Right ventricle myocardium superior (tissue), 1 donor: ENCODE measurements at places on chromosomes 1 and 21.
A peak's percentile ranks its signal among the peaks of the same experiment; 100 is the strongest.

- no peak for DNase-seq
Measured at GRCh38 chr1:9374748-9375341, 82.2 kb downstream of the SPSB1 start.

GRCh38 chr1:9417695-9418094, 121.6 kb upstream of the SLC25A33 start:
- DNase-seq = no peak

- no peak for DNase-seq
Measured at GRCh38 chr1:4002741-4003140, 102.7 kb upstream of the C1orf174 start.

GRCh38 chr1:58717979-58718378, 18.1 kb upstream of the MYSM1 start:
- no peak for DNase-seq

GRCh38 chr1:36349839-36350238, 26.4 kb upstream of the EVA1B start:
- DNase-seq = peak; percentile 57

GRCh38 chr21:44405948-44406872, 49.1 kb upstream of the LRRC3 start:
- DNase-seq = no peak

DNA sequence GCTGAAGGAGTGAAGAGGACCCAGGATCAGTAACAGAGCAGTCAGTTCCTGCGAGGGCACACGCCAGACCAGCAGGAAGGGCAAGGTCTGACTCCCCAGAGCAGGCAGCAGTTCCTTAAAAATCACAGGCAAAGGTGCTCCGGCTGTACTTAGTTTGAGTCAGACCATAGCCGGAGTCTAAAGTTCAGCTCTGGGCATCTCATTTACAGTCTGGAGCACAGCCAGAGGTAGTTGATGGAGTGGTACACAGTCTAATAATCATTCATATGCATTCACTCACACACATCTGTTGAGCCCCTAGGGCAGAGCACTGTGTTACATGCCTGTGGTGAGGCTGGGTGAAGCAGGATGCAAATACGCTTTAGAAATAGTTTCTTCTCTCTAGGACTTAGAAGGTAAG, 7.3 kb upstream of the AMIGO1 start:
- DNase-seq = no peak

- DNase-seq = no peak
Measured at GRCh38 chr21:36627242-36627641, 71.7 kb upstream of the SIM2 start.

DNA sequence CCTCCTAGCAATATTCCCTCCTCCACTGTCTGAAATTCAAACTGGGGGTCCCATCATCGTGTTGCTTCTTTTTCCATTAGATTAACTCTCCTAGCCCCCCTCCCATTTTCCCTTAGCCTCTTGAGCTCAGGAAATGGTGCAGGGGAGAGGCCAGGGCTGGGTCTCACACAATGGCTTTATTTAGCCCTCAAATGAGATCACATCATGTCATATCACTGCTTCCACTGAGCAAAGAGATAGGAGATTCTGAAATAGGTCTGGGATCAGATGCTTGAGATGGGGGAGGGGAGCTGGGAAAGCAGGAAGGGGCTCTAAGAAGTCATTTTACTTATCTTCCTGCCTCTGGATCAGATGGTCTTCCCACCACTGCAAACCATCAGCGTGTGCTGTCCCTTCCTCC, 17.8 kb upstream of the ARHGEF2 start:
- no peak for DNase-seq

DNA sequence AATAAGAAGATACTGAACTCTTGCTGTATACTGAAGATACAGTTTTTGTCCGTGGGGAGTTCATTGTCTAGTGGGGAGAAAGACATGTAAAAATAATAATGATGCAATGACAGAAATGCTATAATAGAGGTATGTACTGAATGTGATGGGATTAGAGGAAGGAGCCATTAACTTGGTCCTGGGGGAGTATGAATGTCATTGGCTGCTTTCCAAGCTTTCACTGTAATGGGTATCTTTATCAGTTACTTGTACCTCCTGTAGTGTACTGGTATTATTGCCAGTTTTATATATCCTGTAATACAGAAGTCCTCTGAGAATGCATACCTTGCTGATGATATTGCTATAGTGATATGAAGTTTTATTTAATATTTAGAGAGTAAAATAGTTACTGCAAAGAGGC, 7.4 kb downstream of the BTBD8 start:
- DNase-seq = no peak

DNA sequence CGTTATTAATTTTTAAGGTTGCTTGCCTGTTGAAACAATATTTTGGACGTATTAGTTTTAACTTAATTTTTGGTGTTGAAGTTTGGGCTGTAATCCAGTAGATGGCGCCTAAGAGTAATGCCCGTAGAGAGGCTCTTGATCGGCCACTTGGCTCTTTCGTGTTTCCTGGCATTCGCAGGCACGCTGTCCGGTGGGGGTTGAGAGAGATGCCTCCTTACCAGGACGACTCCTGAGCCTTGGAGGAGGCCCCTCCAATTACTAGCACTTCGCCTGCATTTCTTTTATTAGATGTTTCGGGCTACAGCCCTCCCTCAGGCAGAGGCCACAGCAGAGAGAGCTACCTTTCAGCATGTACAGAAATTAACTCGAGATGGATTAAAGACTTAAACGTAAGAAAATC, 12.0 kb downstream of the OR2M4 start:
- no peak for DNase-seq

GRCh38 chr1:118960567-118961136, 27.5 kb downstream of the TBX15 start:
- DNase-seq = peak; percentile 54

GRCh38 chr1:36143424-36143823, 5.9 kb downstream of the TRAPPC3 start:
- DNase-seq = no peak

DNA sequence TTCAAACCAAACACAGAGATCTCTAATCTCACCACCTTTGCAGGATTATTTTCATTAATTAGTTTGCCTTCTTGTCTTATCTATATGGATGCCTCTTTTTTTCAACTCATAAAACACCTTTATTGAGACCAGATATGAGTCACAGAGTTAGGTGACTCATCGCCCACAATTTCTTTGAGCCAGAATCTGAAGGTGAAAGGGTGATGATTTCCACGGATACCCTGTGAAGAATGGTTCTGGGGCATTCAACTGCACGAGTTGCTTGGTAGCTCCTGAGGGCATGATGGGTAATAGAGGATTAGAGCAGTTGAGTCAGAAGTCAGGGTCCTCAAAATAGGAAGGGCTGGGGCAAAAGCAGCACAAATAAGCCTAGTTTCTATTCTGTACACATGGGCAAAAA, 128.2 kb downstream of the TBX19 start:
- DNase-seq = no peak

DNA sequence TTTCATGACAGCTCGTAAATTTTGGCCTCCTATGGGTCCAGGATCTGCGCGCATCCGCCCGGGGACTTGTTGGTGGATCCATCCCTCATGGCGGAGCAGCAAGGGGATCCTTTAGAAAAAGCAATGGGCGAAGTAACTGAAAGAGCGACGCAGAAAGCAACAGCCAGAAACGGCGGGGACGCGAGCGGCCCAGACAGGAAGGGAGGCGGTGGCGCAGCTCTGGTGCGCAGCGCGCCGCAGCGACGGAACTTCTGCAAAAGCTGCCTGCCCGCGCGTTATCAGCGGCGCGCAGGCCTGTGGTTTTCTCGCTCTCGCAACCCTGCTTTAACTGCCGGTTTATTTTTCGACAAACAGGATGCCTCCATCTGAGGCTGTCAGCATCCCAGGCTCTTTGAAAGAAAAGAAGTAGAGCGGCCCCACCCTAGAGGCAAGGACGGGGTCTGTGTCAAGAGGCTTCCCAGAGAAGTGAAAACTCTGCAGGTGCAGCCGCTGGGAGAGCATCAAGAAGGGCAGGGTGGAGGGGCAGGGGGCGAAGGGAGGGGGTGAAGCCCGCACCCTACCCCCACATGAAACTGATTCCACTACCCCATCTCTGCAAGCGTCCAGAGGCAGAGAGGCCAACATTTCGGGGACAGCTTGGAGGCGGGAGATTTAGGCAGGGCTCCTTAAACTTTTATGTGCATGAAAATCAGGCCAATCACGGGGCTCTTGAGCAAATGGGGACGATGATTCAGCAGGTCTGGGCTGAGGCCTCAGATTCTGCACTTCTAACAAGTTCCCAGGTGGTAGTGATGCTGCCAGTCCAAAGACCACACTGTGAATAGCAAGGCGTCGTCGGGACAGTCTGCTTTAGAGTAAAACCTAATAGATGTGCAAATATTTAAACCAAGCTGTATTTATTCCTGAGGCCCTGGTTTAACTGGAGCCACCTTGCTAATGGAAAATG, 22.2 kb downstream of the RUNX1 start:
- peak; percentile 87 for DNase-seq

- no peak for DNase-seq
Measured at GRCh38 chr1:43279161-43279560, 6.2 kb downstream of the C1orf210 start.

DNA sequence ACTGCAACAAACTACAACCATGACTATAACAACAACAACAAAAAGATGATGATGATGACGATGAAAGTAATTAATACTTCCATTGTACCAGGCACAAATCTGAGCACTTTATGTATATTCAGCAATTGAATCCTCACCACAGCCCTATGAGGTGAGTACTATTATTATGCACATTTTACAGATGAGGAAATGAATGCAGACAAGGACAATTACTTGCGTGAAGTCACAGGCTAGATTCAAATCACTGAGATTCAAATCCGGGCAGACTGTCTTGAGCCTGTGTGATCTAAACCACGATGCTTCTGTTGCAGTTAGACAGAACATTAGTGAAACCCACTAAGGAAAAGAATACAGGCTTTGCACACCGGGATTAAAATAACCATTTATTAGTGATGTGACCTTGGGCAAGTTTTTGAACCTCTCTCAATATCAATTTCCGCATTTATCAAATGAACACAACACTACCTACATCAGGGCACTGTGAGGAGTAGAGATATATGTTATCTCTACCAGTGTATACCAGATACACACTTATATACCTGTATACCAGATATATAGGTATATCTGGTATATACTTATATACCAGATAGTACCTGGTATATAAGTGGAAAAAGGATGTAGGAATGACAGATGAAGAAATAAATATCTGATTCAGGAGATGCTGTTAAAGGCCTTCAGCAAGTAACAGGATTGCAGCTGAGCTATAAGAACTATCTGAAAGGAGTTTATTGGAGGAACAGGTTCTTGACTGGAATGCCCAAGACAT, 34.3 kb upstream of the GALNT2 start:
- no peak for DNase-seq

DNA sequence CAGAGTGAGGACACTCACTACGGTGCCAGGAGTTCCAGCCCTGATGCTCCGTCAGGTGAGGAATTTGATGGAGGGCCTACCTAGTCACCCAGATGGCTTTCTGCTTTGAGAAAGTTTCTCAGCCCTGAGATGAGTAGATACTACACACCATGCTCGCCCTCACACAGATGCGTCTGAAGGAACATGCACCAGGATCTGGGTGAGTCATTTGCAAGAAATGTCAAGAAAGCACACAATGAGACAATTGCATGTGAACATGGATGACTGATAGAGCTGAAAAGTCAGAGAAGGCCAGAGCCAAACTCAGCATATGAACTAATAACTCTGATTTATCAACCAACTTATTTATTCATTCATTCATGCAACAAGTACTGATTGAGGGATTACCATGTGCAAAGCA, 483.9 kb downstream of the OMA1 start:
- no peak for DNase-seq

DNA sequence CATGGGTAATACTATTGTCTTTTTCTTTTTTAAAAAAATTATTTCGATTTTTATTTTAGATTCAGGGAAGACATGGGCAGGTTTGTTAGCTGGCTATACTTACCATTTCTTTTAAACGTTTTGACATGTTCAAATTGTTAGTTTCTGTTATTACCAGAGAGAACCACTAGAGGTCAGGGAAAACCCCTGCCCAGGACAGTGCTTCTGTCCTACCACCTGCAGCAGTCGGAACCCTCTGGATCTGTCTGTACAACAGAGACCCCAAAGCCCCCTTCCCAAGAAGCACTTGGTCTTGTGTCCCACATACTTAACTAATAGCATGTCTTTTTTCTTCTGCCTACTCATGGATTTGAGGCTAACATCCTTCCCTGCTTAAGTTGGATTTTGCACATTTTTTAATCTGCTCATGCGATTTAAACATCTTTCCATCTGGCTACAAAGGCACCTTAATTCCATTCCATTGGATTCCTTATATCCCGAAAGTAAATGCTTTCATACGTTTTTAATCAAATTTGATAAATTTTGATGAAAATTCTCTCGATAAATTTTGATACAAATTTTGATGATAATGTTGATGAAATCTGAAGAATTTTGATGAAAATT, 10.0 kb upstream of the C1orf115 start:
- no peak for DNase-seq

DNA sequence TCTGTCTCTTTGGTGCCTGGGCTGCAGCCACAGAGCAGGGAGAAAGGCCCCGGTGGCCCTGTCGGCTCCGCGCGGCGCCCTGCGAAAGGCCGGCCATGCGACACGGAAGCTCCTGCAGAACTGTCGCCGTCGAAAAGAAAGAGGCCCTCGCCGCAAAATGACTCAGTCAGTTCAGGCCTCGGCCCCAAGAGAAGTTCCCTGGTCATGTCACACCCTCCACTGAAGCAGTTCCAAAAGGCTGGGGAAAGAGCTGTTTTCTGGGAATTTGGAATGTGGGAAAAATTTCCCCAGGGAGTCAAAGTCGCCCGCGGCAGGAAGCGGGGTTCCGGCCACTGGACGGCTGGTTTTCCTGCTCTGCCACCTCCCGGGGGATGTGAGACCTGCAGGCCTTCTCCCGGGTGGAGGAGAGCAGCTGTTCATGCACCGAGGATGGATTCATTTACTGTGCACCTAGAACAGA, 115.8 kb upstream of the ZNF678 start:
- DNase-seq = peak; percentile 71

DNA sequence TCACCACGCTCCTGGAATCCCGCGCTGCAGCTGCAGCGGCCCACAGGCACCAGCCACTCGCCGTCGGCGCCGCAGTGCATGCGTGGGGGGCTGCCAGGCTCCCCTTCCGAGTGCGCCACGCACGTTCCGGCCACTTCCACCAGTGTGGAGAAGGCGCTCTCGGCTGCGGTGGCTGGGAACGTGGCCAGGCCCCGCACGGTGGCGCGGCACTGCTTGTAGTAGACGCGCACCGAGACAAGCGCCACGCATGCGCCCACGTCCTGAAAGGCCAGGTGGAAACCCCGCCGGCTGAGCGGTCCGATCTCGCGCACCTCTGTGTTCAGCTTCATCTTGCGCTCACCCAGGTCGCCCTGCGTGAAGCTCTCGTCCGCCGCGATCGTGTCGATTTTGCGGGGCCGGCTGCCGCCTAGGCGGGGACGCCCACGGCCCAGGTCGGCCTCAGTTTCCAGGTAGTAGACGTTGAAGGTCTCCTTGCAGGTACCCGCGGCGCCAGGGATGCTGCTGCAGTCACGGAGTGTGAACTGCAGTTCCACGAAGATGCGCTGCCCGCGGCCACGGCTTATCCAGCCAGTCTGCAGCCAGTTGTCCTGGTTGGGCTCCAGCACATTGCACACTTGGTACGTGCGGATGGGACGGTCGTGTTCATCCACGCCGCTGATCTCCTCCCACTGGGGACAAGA, 3.4 kb downstream of the EPHA10 start:
- DNase-seq = no peak

GRCh38 chr21:34354836-34355235, 9.0 kb upstream of the KCNE2 start:
- DNase-seq = no peak
